ENCODE measurements at places on chromosomes 1 and 21. TPM values are rescaled to one million over a fixed set of nuclear protein-coding genes. Genes with fewer than 3 reads are reported as not detected.

RIMKLA gene
- 10.3 TPM for total RNA-seq

PCSK9 gene
- 44.8 TPM for total RNA-seq

SPATA46 gene
- not detected for total RNA-seq

ADAMTS4 gene
- total RNA-seq = 2.0 TPM

CSF3R gene
- total RNA-seq = 3.4 TPM

SLC45A1 gene
- 4.2 TPM for total RNA-seq

DNA sequence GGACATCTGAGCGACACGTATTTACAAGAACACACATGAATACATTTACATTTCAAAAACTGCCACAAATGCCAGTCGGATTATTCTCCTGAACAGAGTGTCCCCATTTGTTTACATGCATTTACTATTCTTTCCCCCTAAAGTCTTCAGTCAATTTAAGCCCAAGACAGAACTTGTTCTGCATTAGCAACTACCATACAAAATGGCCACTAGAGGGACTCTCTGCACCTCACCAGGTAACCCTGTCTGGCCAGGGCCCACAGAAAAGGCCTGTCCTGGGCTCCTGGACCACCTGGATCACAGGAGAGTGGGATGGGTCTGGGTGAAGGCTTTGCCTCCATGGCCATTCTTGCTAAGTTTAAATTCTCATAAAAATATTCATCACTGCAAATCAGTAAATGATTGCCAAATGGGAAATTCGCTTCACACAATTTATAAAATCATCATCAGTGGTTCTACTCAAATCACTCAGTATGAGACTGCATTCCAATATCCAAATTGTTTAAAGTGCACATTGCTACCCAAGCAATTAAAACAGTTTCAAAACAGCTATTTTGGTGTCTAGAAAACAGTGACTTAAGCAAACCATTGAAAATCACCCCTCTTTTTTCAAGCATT lies 12.5 kb upstream of the GUCA2A start:
- peak; percentile 61 for DNase-seq

GRCh38 chr1:116257341-116257767 lies 115.7 kb upstream of the ATP1A1 start:
- no peak for DNase-seq

- no peak for DNase-seq
Measured at GRCh38 chr1:184900507-184900906, 73.8 kb downstream of the NIBAN1 start.

DNA sequence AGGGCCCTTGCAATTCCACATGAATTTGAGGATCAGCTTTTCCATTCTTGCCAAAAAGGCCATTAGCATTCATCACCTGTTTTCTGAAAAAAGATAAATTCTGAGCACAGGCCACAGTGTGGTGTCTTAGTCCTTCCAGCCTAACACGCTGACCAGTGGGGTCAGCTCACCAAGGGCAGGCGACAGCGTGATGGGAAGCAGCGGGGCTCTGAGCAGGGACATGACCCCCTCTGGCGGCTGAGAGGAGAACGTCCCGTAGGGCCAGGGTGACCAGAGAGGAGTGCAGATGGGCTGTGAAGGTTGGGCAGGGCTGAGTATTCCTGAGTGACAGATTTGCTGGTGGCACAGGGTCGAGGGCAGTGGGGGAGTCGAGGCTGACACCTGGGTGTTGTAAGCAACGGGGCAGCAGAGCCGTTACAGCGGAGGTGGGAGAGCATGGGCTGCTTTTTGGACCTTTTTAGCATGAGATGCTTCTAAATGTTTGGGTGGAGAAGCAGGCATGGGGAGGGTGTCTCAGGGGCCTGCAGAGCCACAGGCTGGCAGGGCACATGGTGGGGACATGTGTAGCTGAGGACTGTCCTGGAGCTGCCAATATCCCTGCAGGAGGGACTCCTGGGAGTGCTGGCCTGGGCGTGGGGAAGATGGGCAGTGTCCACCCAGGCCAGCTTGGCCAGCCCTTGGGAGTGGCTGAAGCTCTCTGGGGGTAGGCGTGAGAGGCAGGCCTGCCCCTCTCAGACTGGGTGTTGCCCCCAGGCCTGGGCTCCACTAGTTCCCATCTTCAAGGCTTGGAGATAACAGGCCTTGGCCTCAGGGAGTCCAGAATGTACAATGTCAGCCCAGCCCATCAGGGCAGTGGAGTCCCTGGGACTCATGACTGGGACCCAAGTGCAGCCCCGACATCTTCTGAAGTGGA lies 8.6 kb upstream of the CALML6 start:
- peak; percentile 87 for DNase-seq

GRCh38 chr1:6271554-6271953 lies 10.7 kb upstream of the GPR153 start:
- DNase-seq = no peak

DNA sequence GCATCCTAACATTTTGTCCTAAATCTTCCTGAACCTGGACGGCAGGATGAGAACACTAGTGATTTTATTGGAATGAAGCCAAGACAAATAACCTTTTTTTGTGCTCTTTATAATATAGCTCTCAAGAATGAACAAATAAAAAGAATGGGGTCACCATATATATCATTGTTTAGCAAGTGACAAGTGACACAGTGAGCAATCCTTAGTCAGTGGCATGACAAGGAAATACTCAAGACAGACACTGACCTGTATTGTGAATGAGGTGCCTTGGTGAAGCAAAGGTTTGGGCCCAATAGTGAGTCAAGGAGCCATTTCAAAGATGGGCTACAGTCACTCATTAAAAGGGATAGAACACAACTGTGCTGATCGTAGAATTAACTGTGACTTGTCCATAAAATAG lies 35.7 kb downstream of the PTGFR start:
- no peak for DNase-seq

GRCh38 chr1:63874278-63874880 lies 100.6 kb downstream of the ROR1 start:
- DNase-seq = no peak

All from cerebellum (tissue), 4 donors.